ENCODE measurements at places on chromosomes 3 and 15.

DNA sequence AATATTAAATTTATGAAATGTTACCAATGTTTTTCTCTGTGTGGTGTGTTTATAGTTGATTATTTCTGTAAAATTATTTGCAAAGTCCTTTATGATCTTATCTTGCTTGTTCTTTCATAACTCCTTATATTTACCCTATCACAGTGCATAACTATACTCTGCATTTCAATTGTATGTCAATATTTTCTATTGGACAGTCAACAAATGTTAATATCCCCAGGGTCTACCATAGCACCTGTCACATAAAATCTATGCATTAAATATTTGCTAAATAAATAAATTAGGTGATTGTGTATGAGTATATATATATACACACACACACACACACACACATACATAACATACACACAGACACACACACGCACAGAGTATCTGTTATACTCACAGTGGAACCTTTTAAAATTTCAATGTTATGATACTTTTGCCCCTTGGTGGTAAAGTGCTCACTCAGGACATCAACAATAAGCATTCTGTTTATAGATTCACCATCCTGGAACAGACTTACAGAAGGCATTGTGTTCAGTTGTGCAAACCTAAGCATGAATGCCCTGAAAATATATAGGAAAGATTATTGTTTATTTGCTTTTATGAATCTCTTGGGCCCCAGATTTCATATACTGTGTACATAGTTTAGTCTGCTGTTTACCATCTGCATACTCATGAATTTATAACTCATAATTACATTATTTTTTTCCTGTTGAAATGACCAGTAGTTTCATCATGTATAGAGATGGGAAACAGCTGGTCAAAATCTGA is 443.7 kb downstream of the EPHA6 start:
- DNase-seq: no peak

DNA sequence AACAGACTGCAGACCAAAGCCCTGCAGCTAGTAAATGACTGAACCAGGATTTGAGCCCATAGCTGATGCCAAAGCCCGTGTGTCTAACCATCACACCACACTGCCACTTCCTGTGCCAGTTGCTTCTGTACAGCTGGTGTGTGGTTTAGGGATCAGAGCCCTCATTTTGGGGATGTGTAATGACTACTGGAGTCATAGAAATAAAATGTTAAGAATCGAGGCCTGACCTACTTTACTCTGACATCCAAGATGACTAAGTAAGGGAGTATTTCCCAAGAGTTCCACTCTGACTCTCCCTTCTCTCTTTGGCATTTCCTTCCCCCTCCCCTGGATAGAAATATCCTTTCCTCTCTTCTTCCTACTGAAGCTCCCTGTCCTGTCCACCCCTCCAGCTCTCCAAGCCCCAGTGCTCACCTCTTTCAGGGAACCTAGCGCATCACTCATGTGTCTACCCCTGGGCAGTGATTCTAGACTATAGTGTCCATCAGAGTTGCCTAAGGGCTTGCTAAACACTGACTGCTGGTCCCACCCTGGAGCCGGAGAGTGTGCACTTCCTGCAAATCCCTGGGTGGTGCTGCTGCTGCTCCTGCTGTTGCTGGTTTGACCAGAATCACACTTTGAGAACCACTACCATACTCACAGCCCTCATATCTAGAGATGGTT is 53.8 kb downstream of the MGLL start:
- DNase-seq: no peak

- DNase-seq: no peak
Measured at GRCh38 chr3:182179631-182180030, 467.9 kb downstream of the SOX2 start.

GRCh38 chr15:47397655-47398054 is 319.6 kb upstream of the SEMA6D start:
- DNase-seq: no peak

DNA sequence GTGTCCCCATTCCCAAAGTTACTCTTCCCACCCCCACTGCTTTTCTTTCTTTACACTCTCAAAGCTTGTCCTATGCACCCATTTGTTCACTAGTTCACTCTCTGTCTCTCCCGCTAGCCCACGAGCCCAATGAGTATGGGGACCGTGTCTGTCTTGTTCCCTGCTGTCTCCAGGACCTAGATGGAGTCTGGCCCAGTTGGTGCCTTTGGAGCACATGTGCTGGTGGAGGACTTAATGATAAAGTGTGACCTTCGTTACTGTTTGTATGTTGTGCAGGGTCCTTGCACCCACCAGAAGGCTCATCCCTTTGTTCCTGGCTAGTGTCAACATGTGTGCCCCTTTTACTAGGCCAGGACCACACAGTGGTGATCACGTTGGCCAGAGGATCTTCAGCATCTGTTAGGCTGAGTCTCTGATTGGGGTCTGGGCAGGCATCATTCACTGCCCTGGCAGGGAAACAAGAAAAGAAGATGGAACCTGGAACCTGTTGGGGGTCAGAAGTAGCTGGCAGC is 7.4 kb downstream of the CISH start:
- no peak for DNase-seq

GRCh38 chr3:5191555-5192304 is 4.2 kb downstream of the EDEM1 start:
- no peak for DNase-seq

DNA sequence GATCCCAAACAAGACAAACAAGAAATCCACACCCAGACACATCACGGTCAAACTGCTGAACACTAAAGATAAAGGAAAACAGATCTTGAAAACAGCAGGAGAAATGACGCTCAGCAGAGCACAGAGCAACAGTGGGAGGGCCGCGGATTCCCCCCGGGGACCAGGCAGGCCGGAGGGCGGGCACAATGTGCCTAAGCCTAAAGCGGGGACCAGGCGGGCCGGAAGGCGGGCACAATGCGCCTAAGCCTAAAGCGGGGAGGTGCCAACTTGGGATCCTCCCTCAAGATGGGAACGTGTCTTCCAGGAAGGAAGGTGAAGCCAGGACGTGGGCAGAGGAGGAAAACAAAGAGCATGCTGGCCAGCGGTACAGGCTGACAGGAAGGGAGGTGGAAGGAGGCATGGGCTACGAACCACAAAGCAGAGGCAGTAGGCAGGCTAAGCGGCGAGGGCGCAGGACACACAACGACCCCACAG is 31.1 kb downstream of the CYFIP1 start:
- peak; percentile 44 for DNase-seq
